ENCODE measurements at places on chromosomes 6 and 20.

DNA sequence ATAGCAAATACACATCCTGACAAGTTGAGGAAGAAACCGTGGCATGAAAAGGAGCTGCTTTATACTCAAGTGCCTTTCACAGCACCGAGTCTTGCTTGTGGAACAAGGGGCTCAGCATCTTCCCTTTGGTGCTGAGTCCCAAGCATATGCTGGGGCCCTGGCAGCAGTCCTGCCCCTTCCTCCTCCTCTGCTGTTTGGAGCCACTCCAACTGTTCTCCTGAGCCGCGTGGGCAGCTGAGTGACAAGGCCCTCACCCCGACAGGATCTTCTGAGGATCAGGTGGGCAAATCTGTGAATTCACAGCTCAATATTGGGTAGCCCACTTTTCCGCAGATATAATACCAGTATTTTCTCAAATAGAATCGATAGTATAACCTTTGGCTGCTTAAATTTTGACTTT is 24.7 kb downstream of the DACT2 start:
- no peak for DNase-seq

DNA sequence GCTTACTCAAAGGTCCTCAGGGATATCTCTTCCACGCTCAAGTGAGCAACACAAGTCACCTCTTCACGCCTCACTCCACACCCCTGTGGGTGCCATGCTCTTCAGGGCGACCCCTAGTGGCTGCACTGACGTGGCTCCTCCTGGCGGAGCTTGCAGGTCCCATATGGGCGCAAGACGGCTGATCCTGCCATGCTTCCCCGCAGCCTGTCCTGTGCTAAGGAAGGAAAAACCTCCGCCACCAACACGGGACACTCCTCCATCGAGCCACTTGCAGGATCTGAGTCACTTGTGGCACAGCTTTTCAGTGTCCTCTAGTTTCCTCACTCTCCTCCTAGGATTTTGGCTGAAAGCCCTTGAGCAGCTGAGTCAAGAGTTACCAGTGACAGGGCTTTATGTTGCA is 90.7 kb downstream of the KHDC1L start:
- DNase-seq, result no peak

DNA sequence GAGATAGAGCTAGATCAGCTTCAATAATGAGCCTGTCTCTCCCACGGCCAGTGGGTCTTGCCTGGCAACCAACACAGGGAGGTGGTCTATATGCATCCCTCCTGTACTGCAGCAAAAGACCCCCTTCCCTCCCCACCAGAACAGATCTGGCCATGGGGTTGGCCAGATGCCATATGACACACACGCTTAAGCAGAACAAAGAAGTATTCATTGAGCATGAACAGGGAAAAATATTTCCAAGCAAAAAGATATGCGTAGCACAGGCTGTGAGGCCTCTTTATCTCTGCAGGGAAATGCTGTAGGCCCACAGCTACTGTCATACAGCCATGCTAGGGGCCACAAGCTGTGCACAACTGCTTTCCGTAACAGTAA is 73.4 kb upstream of the NRSN1 start:
- DNase-seq, result no peak

DNA sequence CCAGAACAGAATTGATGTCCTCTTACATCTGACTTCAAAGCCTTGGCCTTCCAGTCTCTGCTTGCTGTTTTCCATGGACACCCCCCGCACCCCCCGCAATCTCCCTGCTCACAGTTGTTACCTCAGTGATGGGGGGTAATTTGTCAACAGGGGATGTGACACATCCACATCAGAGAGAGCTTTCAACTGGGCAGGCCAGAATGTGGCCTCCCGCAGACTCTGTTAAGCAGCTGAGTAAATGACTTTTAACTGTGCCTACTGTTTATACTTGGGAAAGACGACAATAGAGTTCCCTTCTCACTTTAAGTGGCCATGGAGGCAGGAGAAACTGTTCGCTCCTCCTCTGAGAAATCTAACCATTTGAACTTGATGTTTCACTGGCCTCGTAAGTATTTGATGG is 51.0 kb downstream of the TXNDC5 start:
- no peak for DNase-seq

- no peak for DNase-seq
These were observed 8.0 kb downstream of the IL20RA start for GRCh38 chr6:137036566-137037300.

DNA sequence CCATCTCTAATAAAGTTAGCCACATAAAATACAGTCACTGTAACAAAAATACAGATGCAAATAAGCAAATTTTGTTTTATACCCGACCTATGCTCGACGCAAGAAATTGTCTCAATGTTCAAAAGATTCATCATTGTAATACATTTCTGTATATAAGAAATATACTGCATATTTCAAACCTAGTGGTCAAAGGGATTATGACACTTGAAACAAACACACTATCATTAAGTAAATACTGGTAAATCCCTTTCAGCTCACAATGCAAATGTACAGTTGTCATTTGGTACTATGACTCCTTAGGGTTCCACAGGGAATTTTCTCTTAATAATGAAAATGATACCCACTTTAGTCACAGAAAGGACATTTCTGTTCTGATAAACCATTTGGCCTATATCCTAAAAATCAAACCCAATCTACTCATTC is 2.2 kb downstream of the HIVEP2 start:
- peak; percentile 66 for DNase-seq

GRCh38 chr6:20866935-20867703 is 332.9 kb downstream of the CDKAL1 start:
- no peak for DNase-seq

DNA sequence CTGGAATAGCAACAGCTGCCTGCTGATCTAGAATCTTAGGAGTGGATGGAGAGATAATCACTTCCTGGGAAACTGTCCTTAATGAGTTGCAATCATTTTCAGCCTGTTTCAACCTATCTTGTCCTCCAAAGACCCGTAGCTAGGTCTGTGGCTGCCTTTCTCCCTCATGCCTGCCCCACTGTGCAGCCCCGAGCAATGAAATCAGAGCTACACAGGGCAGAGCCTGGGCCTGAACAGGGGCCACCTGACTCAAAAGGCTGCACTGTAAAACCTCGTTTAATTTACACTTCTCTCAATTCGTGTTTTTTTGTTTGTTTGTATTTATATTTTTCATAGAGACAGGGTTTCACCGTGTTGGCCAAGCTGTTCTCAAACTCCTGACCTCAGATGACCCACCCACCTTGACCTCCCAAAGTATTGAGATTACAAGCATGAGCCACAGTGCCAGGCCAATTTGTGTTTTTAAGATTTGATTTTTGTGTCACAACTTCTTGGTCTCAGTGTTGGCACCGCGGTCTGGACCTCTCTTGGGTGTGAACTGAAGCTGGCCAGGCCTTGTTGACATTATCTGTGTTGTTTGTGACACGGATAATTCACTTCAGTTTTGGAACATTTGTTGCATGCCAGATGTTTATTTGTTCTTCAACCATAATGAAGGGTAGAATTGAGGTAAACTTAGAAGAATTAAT is 21.5 kb downstream of the GGTLC1 start:
- DNase-seq, result no peak

- DNase-seq, result no peak
These were observed 19.3 kb downstream of the KIAA1755 start for GRCh38 chr20:38241201-38241600.

GRCh38 chr6:85798931-85799652 is 156.4 kb upstream of the SYNCRIP start:
- no peak for DNase-seq

DNA sequence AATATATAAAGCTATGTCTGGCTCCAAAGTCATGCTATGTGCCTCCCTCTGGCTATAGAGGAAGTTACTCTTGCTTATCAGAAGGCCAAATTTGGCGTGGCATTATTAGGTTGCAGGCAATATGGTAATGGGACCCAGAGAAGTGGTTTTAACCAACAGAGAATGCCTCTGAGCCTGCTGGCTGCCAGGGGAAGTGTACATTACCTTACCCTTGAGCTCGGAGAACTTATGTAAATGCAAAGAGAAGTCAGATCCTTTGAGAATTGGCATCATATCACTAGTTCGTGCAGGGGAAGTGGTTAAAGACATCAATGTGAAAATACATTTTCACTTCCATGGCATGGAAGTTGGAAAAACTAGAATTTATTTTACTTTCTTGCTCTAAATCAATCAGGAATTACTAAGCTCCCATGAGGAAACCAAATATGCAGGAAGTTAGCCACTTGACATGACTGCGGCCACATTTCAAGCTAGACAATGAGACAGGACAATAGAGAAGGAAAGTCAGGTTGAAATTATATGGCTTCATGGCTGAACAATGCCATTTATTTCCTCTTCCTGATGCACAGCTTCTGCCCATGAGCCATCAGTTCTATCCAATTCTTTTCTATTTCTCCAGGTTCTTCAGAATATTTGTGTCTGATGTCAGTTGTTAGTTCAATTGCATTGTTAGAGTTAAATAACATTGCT is 134.0 kb upstream of the PHACTR1 start:
- DNase-seq, result no peak

DNA sequence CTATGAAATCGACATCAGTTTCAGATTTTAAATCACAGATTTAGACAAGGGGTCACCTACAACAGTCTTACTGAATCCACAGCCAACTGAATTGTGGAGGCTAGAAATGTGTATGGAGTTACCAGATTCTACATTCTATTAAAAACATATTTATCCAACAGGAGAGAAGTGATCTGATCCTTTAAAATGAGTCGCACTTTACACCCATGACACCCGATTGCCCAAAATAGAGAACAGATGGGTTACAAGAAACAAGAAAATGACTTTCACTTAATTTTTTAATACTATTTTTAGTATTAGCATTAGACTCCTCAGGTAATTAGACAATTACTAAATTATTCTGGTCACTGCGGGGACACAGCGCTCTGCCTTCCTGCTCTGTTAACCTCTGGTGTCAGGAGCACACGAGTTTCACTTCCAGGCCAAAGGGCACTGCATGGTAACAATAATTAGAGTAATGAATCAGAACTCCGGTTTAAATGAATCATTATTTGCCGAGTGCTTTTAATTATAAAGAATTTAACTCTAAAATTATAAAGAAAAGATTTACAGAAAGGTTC is 108.6 kb downstream of the ATP9A start:
- no peak for DNase-seq

Measured in Kasumi-1 (cell line).